ENCODE measurements at places on chromosomes 7 and 10.

DNA sequence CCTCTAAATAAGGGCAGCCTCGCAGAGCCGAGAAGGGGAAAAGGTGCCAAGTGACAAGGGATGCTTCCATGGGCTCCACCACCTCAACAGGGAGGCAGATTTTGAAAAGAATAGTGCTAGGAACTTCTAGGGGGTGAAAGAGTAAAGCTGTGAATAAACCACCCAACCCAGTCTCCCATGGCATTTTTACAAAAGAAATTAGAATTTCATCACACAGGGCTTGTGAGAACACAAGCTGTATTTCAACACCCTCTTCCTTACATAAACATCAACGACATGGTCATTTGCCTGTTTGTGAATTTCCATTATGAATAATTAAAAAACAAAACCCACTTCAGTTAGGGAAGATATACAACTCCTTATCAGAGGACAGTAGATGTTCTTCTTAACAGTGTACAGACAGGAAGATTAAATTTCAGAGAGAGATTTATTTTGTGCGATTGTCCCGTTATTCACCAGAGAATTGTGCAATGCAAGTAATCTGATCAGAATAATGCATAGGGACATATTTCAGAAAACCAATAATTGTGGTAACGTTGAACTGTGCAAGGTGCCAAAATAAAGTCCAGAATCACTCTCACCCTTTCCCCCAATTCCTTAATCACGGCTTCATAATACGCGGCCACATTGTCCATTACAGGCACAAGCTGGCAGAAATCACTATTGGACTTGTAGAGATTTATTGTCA, 207.8 kb upstream of the MGMT start:
- DNase-seq: no peak

DNA sequence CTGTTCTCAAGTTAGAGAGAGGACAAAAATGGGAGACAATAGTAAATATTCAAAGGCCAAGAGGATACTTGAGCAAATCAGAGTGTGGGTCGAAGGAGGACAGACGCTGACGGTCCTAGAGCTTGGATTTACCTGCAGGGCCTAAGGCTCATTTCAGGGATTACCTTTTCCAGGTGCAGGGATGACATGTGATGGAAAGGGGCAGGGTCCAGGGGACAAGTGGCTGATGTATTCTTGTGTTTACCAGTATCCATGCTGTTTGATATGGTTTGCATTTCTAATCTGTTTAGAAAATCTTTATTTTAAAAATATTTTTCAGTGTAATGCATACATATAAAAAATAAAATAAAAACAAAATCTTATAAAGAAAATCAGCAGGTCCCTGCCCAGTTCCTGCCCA, 5.3 kb downstream of the GALNTL5 start:
- DNase-seq: no peak

DNA sequence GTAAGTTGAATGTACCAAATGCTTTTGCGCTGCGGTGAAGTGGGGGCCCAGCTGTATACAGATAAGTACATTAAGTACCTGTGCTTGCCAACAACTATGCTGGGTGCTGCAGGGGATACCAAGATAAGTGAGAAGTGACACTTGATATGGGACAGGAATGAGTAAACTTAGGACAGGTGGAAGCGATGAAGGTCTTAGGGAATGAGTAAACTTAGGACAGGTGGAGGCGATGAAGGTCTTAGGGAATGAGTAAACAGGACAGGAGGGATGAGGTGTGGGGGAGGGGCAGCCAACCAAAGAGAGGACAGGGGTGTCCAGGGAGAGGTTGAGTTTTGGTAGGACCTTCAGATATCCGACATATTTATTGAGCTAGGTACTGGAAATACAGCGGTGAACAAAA, 1.4 kb downstream of the MDH2 start:
- DNase-seq: no peak

- DNase-seq: no peak
Observed at GRCh38 chr7:151251689-151252560, 3.4 kb upstream of the SMARCD3 start.

DNA sequence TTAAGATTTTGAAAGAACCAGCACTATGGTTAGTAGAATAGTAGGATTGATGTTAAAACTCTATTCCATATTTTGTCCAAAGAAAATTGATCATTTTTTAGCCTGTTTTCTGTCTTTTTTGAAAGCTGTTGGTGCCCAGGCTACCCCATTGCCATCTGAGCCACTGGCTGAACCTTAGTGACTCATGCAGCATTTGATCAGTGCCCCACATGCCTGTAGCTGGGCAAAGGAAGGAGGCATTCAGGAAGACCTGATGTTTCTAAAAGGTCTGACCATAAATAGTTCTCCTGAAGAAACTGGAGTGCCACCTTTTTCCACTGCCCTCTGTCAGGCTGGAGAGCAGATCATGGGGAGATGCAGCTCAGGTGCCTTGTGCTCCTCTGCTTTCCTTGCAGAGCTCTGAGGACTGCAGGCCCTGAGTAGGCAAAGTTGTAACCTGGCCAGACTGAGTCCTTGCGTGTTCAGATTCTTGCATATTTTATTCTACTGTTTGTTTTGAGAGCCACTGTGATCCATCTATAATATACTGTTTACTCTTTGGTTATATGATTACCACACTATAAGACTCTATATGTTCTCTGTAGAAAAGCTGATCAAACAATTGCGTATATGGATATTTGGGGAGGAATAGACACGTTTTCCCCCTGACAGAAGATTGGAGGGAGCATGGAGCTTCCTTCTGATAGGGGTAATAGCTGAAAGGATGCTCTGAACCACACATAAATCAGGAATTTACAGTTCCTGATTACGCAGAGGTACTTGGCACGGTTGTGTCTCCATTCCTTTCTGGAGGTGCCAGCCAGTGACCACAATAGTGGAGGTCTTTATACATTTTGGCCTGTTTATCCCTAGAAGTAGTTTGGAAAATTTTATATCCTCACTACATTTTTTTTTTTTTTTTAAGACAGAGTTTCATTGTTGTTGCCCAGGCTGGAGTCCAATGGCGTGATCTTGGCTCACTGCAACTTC, 48.9 kb upstream of the GJD4 start:
- no peak for DNase-seq

DNA sequence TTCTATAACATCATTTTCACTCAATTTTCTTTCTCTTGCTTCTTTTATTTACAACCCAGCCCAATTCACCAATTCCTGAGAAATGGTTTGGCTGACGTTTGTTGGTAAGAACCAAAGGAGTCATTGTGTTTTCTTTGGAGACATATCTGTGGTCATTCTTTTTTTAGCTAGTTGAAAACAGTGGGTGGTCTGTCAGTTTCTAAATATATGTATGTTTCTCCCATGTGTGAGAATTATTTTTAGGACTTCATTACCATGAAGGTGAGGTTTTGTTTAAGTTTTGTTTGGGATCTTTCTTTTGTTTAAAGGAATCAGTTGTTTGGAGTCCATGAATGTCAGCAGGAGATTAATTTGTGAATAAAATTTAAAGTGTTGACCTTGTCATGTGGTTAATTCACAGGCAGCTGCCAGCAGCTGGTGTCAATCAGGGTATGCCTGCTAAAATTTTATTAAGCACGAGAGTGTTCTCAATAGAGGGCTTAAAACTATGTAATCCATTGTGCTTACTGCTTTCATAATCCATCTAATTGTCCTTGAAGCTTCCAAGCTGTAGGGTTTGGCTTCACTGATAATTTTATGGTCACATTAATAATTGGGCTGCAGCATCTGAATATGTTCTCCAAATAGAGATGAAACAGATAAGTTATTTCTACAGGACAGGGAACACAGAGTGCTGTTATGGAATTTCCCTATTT, 38.7 kb downstream of the INSYN2A start:
- no peak for DNase-seq

- DNase-seq: no peak
Observed at GRCh38 chr10:98300526-98301229, 32.7 kb upstream of the LOXL4 start.

DNA sequence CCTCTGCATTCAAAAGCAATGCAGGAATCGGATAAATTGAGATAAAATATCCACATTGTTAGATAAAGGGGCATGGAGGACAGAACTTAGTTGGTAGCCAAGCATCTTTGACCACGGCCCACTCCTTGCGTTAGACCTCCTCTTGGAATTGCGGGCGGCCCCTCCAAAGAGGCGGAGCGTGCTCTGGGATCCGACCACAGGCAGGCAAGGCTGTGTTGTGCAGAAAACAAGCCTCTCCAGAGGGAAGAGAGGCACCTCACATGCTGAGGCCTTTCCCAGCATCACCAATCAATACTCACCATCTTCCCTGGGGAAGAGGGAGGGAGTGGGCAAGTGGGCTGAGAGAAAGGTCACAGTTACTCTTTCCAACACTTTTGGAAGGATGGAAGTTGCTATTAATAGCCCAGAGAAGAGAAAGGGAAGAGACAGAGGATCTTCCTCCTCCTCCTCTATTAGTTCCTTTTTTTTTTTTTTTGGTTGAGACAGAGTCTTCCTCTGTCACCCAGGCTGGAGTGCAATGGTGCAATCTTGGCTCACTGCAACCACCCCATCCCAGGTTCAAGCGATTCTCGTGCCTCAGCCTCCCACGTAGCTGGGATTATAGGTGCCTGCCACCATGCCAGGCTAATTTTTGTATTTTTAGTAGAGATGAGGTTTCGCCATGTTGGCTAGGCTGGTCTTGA, 49.7 kb upstream of the NRF1 start:
- DNase-seq: no peak

DNA sequence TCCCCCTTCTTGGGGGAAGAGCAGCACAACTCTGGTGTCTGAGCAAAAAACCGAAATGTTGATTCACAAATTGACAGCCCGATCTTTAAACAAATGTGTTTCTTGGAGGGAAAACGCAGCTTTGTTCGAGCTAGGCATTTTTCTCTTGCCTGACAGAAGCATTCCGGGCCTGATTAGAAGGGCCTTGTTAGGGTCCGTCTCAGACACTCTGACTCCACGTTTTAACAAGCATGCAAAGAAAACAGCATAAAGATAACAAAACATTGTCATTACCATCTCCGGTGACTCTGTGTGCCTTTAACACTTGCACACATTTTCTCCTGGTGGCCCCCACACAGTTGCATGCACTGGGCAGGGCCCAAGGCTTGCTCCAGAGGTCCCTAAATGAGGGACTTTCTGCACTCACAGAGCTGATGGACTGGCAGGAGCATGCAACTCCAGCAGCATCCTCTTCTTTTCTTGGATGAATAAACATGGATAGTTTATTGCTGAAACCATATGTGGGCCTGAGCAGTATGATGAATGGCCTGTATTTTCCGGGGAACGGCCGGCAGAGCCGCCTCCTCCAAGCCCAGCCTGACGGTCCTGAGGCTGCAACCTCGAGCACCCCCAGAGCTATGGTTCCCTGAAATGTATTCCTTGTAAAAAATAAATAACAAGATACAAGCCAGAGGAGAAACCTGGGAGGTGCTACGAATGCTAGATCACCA, 50.9 kb downstream of the EBF3 start:
- DNase-seq: no peak

Measured in activated CD4-positive, alpha-beta T cell treated with anti-CD3 and anti-CD28 coated beads for 24 hours (primary cell).